ENCODE measurements at places on chromosomes 6 and 20.

DNA sequence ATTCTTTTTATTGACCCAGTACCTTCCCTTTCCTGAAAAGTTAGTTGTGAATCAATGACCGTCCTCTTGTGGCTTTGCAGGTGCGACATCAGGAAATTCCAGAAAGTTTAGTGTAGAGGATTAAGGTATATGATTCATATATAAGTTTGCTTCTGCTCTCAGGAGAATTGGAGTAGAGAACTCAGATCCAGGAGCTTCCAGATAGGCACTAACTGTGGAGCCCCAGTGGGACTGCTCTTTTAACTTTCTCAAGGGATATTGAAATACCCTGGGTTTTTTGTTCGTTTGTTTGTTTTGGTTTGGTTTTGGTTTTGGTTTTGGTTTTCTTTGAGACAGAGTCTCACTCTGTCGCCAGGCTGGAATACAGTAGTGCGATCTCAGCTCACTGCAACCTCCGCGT is 9.5 kb downstream of the TAAR2 start:
- no peak for DNase-seq

GRCh38 chr20:51381557-51381956 is 161.0 kb downstream of the NFATC2 start:
- DNase-seq: no peak

DNA sequence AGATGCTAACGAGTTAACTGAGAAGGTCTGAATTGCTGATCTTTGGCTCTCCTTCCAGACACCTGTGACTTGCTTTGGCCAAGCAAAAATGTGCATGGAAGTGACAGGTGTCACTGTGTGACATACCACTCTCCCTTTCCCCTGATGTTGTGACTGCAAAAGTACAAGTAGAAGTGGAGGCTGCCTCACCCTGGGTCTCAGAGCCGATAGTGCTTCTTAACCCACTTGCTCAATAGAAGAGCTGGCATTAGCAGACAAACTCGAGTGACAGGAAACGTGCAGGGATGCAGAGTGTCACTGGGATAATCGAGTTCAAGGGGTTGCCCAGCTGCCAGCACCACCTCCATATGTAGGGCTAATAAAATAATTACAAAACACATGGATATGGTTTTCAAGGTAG is 16.4 kb upstream of the SPO11 start:
- no peak for DNase-seq

- no peak for DNase-seq
These were observed 145.6 kb upstream of the ESR1 start for GRCh38 chr6:151661928-151662327.

- no peak for DNase-seq
These were observed 73.0 kb downstream of the RNGTT start for GRCh38 chr6:88890394-88890793.

- DNase-seq: no peak
These were observed 1.4 kb upstream of the TREML4 start for GRCh38 chr6:41226752-41227151.

DNA sequence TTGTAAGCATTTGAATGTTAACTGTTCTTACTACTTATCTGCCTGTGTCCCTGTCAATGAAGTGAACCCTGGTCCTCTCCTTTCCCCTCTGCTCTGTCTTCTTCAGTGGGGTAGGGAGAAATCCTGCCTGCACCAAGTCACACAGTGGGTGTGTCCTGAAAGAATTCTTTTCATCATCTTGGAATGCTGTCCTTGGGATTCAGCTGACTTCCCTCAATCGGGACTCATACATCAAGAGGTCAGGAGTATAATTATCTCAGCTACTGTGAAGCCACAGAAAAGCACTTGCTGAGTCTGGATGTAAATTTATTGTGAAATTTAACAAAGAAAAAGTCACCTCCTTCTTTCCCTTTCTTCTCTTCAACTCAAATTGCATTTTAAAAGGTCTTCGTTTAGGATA is 328.5 kb downstream of the SOX4 start:
- no peak for DNase-seq

- no peak for DNase-seq
These were observed 151.0 kb upstream of the CITED2 start for GRCh38 chr6:139525415-139525814.

DNA sequence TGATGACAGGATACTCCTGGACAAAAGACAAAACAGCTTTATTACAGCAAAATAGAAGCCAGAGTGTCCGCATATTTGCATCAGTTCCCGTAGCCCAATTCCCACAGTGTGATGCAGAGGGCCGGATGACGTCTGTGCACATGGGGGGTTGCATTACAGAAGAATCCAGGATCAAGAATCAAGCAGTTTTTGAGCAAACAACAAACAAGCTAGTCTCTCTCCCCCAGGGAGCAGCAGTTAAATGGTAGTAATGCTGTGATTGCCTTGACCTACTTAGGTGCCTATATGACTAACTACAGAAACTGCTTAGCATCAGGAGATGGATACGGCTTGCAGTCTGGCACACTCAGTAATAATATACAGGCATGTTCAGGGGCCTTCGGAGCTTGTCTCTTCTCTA is 3.2 kb upstream of the SDHAF4 start:
- DNase-seq: no peak

DNA sequence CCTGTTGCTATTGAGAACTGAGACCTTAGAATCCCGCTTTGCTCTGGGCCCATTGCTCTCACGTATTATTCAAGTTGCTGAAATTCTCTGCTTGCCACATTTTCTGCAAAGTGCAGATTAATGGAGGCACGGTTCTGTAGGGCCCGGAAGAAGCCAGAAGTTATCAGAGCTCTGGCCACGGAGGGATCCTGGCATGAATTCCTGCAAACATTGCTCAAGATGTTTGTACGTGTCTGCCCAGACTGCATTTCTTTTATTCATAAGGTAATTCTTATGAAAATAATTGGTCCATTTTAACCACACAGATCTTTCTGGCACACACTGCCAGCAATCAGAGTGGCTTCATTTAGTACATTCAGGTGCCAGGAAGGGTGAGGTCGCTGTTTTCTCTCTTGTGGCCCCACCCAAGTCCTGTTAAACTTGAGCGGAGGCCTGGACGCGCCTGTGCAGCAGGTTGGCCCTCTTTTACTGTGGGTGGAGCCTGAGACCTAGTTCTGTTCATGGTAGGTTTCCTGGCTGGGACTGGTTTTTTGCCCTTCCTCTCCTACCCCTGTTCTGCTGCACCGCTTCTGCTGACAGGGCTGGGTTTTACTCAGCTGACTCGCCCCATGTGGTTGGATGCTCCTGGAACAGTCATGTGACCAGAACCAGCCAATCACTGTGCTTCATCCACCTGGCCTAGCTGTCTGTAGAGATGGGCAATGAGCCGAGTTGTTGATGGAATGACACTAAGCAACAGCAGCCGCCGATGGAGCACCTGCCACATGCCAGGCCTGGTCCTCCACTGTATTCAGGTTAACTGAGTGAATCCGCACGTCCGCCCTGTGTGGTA is 230.2 kb downstream of the CDH4 start:
- DNase-seq: no peak

DNA sequence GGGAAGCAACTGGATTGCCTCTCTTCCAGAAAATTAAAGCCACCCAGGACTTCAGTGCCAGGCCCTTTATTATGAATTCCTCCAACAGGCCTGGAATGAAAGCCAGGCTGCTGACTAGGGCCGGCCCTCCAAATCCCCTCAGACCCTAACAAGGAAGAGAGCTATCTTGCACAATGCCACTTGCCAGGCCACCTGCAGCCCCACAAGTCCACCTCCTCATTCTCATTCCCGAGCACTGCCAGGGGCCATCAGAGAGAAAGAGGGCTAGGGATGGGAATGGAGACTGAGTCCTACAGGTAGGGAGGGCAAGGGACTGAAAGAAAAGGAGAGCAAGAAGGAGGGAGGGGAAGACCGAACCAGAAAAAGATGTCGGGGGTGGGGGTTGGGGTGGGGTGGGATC is 86.5 kb downstream of the MRPL14 start:
- DNase-seq: no peak

DNA sequence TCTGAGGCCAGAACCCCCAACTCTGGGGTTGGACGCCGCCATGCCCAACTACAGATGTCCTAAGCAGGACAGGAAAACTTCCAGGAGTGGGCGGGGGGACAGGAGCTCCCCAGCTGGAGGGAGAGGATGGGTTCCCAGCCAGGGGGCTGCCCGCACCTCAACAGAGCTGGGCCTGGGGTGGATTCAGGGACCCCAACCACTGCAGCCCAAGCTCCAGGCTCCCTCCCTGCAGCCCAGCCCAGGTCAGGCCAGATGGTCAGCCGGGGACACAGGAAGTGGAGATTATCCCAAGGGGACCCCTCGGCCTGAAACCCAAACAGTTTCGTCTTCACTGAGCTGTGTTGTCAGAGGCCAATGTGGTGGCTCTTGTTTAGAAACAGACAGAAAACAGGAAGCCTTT is 9.4 kb downstream of the LAMA5 start:
- DNase-seq: no peak

- DNase-seq: no peak
These were observed 18.4 kb downstream of the NUDT3 start for GRCh38 chr6:34374069-34374468.

GRCh38 chr6:118787724-118788423 is 106.1 kb upstream of the ASF1A start:
- no peak for DNase-seq

- no peak for DNase-seq
These were observed 21.6 kb upstream of the BCAS1 start for GRCh38 chr20:54092021-54092420.

GRCh38 chr6:20716865-20717264 is 182.6 kb downstream of the CDKAL1 start:
- no peak for DNase-seq

DNA sequence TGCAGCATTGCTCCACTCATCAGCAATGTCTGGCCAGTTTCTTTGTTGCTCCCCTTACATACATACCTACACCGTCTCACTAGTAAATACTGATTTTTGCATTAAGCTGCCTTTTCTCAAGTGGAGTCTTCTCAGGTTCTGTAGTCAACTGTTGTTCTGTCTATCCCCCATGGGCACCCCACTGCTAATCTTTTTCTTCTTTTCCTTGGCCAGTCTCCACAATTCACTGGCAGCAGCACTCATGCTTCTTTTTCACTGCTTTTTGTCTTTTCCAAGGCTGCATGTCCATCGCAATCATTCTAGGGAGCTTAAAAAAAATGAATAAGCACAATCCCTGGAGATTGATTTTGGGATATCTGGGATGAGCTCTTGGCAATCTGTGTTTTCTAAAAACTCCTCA is 10.3 kb upstream of the ERVFRD-1 start:
- DNase-seq: no peak

GRCh38 chr6:4291453-4292403 is 156.4 kb upstream of the ECI2 start:
- no peak for DNase-seq

GRCh38 chr6:42269974-42270510 is 52.4 kb upstream of the MRPS10 start:
- no peak for DNase-seq

DNA sequence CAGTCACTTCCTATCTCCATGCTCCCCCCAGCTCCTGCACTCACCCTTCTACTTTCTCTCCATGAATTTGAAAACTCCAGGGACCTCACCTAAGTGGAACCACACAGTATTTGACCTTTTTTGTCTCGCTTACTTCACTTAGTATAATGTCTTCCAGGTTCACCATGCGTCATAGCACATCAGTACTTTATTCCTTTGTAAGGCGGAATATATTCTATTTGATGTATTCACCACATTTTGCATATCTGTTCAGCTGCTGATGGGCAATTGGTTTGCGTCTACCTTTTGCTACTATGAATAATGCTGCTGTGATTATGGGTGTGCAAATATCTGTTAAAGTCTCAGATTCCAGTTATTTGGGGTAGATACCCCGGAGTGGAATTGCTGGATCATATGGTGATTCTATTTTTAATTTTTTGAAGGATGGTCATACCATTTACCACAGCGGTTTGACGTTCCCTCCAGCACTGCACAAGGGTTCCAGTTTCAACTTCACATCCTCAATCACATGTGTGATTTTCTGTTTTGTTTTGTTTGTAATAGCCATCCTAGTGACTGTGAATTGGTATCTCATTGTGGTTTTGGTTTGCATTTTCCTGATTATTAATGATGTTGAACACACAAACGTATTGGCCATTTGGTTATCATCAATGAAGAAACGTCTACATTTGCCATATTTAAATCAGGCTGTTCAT is 20.3 kb upstream of the SYNDIG1 start:
- no peak for DNase-seq

- DNase-seq: no peak
These were observed 15.4 kb downstream of the PTK7 start for GRCh38 chr6:43091436-43091991.

GRCh38 chr20:44696315-44696714 is 18.9 kb upstream of the CCN5 start:
- DNase-seq: no peak

- no peak for DNase-seq
These were observed 609.0 kb downstream of the QKI start for GRCh38 chr6:164023535-164023934.

GRCh38 chr6:31586599-31587281 is 663 bp downstream of the LST1 start:
- no peak for DNase-seq

GRCh38 chr6:51792273-51793030 is 295.0 kb downstream of the PKHD1 start:
- no peak for DNase-seq

DNA sequence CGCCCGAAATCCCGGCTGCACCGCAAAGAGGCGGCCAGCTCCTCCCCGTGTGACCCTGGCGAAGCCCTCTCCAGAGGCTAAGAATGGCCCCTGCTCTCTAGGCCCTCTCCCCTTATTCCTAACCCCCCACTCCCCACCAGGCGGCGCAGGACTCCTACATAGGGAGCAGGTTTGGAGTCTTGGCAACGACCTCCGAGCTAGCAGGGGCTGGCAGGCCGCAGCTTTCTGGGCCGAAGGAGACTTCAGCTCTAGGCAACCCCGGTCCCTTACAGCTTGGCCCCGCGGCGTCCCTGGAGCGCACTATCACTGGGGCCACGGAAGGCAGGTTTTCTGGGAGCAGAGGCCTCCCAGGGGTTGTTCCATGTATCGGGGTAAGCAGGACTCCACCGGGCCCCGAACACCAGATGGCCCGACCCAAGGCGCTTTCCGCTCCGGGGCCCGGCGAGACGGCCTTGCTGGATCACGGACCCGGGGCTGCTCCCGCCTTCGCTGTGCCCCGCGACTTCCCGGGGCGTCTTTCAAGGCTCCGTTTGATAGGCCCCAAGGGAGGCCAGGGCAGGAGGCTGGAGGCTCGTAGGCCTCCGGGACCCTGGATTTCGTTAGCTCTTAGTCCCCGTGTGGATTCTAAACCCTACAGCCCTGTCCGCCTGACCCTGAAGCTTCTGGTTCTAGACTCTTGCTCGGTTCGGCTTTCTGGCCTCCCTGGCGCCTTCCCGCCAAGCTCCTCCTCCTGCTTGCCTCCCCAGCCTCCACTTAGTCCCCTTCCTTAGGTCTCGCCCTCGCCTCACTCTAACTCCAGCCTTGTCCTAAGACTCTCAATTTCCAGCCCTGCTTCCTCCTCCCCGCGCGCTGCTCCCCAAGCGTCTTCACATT is 1.9 kb downstream of the SLC32A1 start:
- DNase-seq: no peak

- no peak for DNase-seq
These were observed 101.6 kb downstream of the DACT2 start for GRCh38 chr6:168217880-168218537.

GRCh38 chr20:33679758-33680485 is 5.7 kb upstream of the NECAB3 start:
- DNase-seq: no peak

- DNase-seq: no peak
These were observed 12.5 kb downstream of the TRIM26 start for GRCh38 chr6:30200551-30201281.

GRCh38 chr20:10843146-10843711 is 169.4 kb upstream of the JAG1 start:
- DNase-seq: no peak

- no peak for DNase-seq
These were observed 13.7 kb downstream of the SLC13A3 start for GRCh38 chr20:46637427-46638133.

All from AG09319 (cell line).